ENCODE measurements at places on chromosomes 16 and 17. TPM values are rescaled to one million over a fixed set of nuclear protein-coding genes. Genes with fewer than 3 reads are reported as not detected.

- no peaks in the 10 kb centered on the region for H3K4me1 ChIP-seq
- no peaks in the 10 kb centered on the region for H3K36me3 ChIP-seq
- no peaks in the 10 kb centered on the region for H3K27me3 ChIP-seq
- DNase-seq, result no peak
Measured at GRCh38 chr16:79134300-79134699, 466.2 kb downstream of the MAF start.

GRCh38 chr16:67394155-67395104 is 1.1 kb upstream of the TPPP3 start:
- no peak overlapping the region for H3K27ac ChIP-seq
- H3K36me3 ChIP-seq, result no peaks in the 10 kb centered on the region
- H3K4me3 ChIP-seq, result no peak overlapping the region
- no peaks in the 10 kb centered on the region for H3K27me3 ChIP-seq
- DNase-seq, result peak; percentile 83

GRCh38 chr16:17408955-17409441 is 61.8 kb downstream of the XYLT1 start:
- H3K4me3 ChIP-seq, result no peak overlapping the region
- H3K27me3 ChIP-seq, result no peaks in the 10 kb centered on the region
- DNase-seq, result no peak
- H3K27ac ChIP-seq, result no peak overlapping the region

- no peaks in the 10 kb centered on the region for H3K27me3 ChIP-seq
- H3K4me1 ChIP-seq, result peaks cover 5% of the 10 kb centered on the region
- no peak overlapping the region for H3K27ac ChIP-seq
Measured at GRCh38 chr17:32862940-32863339, 14.0 kb downstream of the MYO1D start.

GRCh38 chr16:25643633-25644032 is 48.1 kb upstream of the HS3ST4 start:
- no peaks in the 10 kb centered on the region for H3K36me3 ChIP-seq
- H3K27me3 ChIP-seq, result no peaks in the 10 kb centered on the region
- no peak overlapping the region for H3K27ac ChIP-seq
- DNase-seq, result no peak
- H3K4me1 ChIP-seq, result no peaks in the 10 kb centered on the region

GRCh38 chr17:42766124-42766523 is 5.1 kb downstream of the RAMP2 start:
- H3K4me1 ChIP-seq, result no peaks in the 10 kb centered on the region
- no peak overlapping the region for H3K27ac ChIP-seq
- H3K27me3 ChIP-seq, result no peaks in the 10 kb centered on the region
- peak; percentile 19 for DNase-seq

DNA sequence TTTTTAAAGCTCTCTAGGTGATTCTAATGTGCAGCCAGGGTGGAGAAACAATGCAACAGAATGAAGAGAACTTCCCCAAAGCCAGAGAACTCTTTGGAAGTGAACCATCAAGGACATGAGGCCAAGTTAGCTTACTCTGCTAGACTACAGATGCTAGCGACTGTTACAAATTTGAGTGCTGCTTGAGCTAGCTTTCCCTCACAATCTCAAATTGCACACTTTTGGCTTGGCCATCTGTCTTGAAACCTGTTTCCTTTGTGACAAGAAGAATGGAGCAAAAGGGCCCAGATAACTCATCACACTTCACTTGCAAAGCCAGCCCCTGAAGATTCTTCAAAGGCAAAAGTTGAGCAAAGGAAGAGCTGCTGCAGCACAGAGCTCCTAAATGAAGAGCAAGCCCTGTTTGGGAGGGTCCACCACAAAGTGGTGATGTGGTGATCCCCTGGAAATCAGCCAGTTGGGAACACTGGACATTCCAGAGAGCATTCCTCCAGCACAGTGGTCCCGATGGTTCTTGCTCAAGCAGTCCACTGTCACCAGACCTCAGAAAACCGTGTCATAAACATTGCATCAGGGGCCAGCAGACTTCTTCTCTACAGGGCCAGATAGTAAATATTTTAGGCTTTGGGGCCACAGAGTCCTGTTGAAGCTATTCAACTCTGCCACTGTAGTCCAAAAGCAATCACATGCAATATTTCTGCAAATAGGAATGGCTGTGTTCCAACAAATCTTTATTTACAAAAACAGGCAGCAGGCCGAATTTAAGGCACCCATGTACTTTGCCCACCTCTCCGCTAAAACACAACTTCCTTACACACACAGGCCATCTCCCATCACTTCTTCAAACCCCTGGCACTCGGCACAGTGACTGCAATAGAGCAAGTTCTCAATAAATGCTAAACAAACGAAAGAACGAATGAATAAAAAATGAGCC is 21.2 kb downstream of the SLC39A11 start:
- H3K4me1 ChIP-seq, result no peaks in the 10 kb centered on the region
- no peaks in the 10 kb centered on the region for H3K36me3 ChIP-seq
- H3K4me3 ChIP-seq, result no peak overlapping the region
- DNase-seq, result no peak
- H3K27me3 ChIP-seq, result no peaks in the 10 kb centered on the region
- H3K27ac ChIP-seq, result no peak overlapping the region

- no peaks in the 10 kb centered on the region for H3K36me3 ChIP-seq
- H3K27me3 ChIP-seq, result no peaks in the 10 kb centered on the region
- peak overlapping the region; percentile 16 for H3K4me3 ChIP-seq
- no peak overlapping the region for H3K27ac ChIP-seq
Measured at GRCh38 chr16:78505544-78506366, 406.3 kb downstream of the WWOX start.

DNA sequence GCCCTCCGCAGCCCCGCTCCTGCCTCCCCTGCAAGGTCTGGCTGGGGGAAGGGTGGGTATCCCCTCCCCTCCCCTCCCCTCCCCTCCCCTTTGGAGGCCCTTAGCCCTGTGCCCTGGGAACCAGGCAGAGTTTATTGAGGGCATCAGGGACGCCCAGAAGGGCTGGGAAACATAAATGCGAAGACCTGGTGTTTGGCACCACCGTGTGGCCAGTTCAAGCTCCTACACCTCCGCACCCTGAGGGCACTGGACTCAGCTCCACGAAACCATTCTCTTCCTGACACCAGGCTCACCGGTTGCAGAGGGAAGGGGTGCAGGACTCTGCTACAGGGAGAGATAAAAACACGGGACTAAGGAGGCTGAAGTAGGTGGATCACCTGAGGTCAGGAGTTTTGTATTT is 1.0 kb upstream of the AIPL1 start:
- DNase-seq, result no peak
- H3K4me3 ChIP-seq, result no peak overlapping the region
- H3K27ac ChIP-seq, result no peak overlapping the region
- H3K27me3 ChIP-seq, result no peaks in the 10 kb centered on the region

GRCh38 chr16:20382202-20382948 is 22.2 kb downstream of the PDILT start:
- no peak for DNase-seq
- H3K27ac ChIP-seq, result no peak overlapping the region
- H3K27me3 ChIP-seq, result no peaks in the 10 kb centered on the region
- H3K36me3 ChIP-seq, result no peaks in the 10 kb centered on the region

GRCh38 chr17:57511475-57512123 is 233.5 kb downstream of the CCDC182 start:
- no peak for DNase-seq
- H3K4me3 ChIP-seq, result no peak overlapping the region

DNA sequence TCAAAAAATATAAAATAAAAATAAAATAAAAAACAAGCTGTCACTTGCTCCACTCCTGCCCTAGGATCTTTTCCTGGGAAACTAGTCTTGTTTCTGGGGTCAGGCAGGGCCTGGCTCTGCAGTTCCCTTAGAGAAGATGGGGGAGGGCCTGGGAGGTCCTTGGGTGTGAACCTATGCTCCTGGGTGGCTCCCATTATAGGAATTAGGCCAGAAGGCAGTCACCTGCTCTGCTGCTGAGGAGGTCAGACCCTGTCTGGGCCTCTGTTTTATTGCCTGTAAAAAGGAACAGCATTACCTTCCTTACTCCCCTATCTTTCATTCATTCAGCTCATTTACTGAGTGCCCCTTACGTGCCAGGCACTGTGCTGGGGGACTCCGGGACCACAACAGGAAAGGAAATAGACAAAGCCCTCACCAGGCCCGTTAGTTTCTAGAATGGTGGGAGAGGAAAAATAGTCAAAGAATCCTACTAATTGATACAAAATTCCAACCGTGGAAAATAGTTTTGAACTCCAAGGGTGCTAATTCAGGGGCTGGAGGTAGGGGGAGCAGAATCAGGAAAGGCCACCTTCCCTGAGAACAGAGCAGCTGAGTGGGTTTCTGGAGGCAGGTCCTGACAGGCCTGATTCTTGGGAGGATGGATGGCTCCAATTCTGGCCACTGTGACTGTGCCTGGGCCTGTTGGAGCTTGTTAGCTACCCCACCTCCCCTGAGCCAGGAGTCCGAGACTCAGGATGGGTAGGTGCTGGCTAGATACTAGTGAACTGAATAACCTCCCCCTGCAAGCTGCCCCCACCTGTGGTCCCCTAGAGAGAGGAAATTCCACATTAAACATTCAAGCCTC is 1.3 kb upstream of the SLC46A1 start:
- H3K4me3 ChIP-seq, result no peak overlapping the region
- H3K27ac ChIP-seq, result no peak overlapping the region
- no peaks in the 10 kb centered on the region for H3K4me1 ChIP-seq
- DNase-seq, result no peak
- H3K36me3 ChIP-seq, result no peaks in the 10 kb centered on the region

Gene DNAI2
- total RNA-seq, result not detected

Gene FOXL1
- total RNA-seq, result 23.8 TPM

Gene CCDC43
- total RNA-seq, result 15.4 TPM

Gene MT2A
- total RNA-seq, result 1,375 TPM

Gene PLSCR3
- 41.2 TPM for total RNA-seq

Gene HSPB9
- total RNA-seq, result not detected

Gene FAM20A
- total RNA-seq, result 16.4 TPM

Gene CLEC19A
- not detected for total RNA-seq

Measured in aorta (tissue), 5 donors.